Cortex of kidney (tissue), 1 donor: ENCODE measurements at places on chromosomes 5 and 9.

DNA sequence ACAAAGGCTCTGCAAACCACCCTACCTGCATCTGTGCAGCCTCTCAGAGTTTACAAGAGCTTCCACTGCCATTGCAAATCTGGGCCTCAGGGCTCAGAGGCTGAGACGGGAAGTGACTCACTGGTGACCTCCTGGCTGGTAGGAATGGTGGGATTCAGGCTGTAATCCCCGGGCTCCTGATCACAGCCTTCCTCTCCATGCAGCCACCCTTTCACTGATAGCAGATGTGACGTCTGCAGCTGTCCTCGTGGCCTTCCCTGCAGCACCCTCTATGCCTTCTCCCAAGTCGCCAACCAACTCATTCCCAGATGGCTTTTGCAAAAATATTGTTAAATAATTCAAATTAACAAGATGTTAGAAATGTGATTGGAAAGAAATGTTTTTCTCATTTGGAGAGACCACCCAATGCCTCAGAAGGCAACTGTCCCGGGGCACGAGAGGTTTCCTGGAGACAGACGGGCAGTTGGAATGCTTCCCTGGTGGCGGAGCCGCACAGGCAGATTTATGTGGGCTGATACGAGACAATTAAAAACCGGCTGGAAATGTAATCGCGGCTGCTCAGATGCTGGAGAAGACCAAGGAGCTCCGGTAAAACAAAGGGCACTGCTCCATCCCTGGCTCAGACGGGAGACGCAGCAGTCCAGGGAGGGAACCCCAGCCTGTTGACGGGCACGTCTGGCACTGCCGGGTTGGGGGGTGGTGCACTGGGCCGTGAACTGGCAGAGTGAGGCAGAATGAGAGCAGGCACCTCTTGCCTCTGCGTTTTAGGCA, 34.4 kb upstream of the SLC25A51 start:
- no peak for DNase-seq

DNA sequence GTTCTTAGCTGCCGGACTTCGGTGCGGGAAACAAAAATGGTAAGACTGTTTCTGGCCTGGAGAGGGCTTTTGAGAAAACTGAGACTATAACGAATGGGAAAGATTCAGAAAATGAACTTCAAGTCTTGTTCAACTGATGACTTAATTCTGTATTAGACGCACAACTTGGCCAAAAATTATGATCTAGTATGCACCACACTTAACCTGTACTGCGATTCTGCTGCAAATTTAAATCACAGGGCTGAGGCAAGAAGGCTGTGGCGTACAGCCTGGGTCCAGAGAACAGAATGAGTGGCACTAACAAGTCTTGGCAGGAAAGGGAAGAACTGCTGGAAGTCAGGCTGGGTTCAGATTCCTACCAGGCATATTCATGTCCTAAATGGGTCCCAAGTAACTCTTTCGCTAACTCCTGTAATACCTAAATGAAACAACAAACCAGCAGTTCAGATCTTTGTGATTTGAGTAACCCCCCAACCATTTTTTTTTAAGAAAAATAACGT, 781 bp upstream of the COL23A1 start:
- no peak for DNase-seq

DNA sequence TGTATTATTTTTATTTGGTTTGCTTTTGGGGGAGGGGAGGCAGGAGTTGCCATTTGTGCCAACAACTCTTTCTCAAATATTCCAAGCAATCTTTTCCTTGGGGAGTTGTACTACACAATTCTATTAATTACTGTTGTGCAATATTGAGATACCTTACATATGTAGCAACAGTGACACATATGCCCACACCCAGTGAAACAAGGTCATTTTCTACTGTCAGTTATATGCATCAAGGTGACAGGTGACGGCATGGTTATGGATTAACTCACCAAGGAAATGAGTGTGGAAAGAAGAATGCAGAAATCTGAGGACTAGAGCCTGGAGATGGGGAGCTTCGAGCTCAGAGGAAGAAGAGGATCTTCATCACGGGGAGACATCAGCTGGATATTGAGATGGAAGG, 17.9 kb upstream of the MSMP start:
- no peak for DNase-seq

- DNase-seq = no peak
Observed at GRCh38 chr5:69083412-69083811, 10.4 kb upstream of the SLC30A5 start.

DNA sequence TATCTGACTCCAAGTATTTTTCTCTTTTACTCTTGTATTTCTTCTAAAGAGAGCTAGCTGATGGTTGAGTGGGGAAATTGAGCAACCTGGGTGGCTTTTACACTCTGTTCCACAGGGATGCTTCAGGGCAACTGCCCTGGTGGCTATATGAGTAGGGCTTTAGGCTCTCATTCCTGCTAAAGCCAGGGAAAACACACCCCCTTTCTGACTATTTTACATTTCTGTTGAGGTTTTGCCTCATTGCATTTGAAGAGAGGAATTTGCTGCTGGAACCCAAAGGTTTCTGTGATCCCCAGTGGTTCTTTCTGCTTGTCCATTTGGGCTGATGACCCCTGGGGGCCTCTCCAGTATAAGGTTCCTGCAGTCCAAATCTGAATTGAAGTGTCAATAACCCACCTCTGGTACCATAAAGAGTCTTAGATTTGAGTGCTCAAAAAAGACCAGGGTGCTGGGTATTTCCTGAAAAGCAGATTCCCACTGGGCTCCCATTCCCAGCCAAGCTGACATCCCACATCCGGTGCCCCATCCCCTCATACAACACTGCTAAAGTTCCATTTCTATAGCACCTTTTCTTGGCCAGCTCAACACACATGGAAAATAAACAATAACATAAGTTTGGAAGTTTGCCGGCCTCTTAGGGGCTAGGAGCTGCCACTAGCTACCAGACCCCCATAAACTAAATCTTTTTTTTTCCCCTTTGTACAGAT, 59.5 kb downstream of the PAPPA start:
- no peak for DNase-seq

DNA sequence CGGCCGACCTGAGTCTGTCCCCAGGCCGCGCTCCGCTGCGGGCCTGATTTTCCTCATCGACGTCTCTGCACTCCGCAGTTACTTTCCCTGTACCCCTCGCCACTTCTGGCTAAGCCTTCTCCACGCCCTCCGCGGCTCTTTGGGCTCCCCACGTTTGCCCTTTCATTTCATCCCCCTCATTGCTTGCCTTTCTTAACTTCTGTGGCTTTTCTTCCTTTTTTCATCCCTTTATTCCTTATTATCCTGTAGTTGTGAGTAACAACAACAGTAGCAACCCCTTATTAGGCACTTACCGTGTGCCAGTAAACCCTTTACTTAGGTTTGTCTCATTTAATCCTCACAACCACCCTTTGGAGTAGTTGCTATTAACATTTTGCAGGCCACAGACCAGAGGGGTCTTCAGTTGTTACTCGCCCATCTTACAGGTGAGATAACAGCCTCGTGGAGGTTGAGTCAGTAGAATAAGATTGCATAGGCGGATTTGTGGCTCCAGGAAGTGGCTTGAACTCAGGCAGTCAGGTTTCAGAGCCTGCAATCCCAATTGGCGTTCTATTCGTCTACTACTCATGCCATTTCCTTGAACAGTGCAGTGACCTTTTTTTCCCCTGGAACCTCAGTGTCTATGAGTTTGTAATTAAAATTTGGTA, 724 bp downstream of the TCERG1 start:
- DNase-seq = no peak

DNA sequence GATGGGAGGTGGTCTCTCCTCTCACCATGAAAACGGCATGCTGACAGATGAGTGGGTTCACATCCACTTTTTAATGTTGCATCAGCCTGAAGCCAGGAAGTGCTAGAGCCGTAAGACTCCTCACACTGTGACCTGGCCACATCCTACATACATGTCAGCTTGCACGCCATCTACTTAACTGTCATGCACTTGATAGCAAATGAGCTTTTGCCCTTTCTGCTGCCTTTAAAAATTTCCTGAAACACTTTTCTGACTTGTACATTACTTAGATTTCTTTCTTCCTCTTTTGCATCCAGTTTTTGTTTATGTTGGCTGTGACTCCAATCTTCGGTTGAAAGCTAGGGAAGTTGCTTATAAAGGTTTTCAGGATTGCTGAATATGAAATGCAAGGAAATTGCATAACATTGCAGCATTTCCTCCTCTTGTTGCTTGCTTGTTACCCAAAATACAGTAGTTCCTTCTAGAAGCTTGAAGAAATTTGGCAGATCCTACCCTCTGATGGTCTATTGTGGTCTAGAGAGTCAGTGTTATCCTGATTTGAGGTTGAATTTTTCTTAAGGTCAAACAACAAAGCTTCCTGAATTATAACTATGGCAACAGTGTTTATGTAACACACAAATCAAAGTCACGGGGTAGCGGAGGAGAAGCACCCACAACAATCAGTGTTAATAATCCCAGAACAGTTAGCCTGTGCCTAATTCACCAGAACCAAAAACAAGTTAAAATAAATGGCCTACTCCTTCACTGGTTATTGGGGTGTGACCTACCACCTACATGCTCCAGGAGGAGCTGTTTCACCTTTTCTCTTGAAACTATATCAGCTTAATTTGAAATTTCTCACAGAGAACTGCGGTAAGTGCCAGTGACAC, 232.5 kb downstream of the ARHGAP26 start:
- DNase-seq = no peak

GRCh38 chr5:41157272-41157894, 55.9 kb downstream of the C6 start:
- no peak for DNase-seq

GRCh38 chr5:154562244-154562880, 84.3 kb upstream of the HAND1 start:
- DNase-seq = no peak
